ENCODE measurements at places on chromosomes 2 and 18. TPM values are rescaled to one million over a fixed set of nuclear protein-coding genes. Genes with fewer than 3 reads are reported as not detected.

DNA sequence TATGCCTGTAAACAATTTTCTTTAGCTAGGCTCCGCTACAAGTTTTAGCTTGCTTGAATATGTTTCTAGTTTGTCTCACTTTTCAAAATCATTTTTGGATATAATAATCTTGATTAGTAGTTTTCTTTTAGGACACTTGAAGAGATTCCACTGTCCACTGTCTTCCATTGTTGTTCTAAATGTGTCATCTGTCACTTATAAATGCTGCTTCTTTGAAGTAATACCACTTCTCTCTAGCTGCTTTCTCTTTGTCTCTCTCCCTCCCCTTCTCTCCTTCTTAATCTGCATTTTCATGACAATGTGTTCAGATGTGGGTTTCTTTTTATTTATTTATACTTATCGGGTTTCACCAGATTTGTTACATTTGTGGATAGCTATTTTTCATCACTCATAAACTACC is 73.7 kb upstream of the DPP10 start:
- H3K27ac ChIP-seq = no peak overlapping the region
- H3K36me3 ChIP-seq = no peaks in the 10 kb centered on the region
- DNase-seq = no peak
- no peak overlapping the region for H3K4me3 ChIP-seq
- no peaks in the 10 kb centered on the region for H3K27me3 ChIP-seq
- no peaks in the 10 kb centered on the region for H3K4me1 ChIP-seq

DNA sequence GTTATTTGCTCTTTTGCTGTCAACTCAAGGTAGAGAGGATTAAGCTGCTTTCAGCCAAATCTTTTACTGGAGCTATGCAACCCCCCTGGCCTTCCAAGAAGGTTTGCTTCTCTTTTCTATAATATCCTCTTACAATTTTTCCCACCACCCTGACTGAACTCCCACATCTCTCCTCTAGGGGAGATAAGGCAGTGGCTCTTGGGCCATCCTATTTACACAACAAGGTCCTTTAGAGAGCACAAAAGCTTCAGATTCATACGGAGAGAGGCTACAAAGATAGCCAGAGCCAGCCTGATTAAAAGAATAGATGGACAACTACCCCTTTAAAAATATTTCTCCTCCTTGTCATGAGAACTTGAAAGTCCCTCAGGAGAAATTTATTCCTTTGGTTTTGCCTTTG is 95.7 kb downstream of the TPGS2 start:
- no peaks in the 10 kb centered on the region for H3K27me3 ChIP-seq
- no peak for DNase-seq
- H3K4me1 ChIP-seq = no peaks in the 10 kb centered on the region
- no peak overlapping the region for H3K4me3 ChIP-seq

GRCh38 chr2:216388046-216388884 is 16.0 kb upstream of the MARCHF4 start:
- H3K27me3 ChIP-seq = no peaks in the 10 kb centered on the region
- H3K4me3 ChIP-seq = no peak overlapping the region
- H3K36me3 ChIP-seq = no peaks in the 10 kb centered on the region
- no peak overlapping the region for H3K27ac ChIP-seq

DNA sequence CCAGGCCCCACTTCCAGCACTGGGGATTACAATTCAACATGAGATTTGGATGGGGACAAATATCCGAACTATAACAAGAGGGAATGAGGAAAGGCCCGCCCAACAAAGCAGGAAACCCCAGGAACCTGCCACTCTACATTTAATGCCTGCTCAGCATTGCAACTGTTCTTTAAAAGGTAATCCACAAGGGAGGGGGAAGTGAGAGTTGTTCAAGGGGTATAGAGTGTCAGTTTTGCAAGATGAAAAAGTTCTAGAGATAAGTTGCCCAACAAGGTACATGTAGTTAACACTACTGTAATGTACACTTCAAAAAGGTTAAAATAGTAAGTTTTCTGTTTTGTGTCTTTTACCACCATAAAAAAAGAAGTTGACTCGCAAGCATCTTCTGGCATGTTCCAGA is 137.6 kb downstream of the MBD2 start:
- H3K27me3 ChIP-seq = no peaks in the 10 kb centered on the region
- peak overlapping the region; percentile 80 for H3K27ac ChIP-seq
- peaks cover 21% of the 10 kb centered on the region for H3K4me1 ChIP-seq
- no peak overlapping the region for H3K4me3 ChIP-seq
- no peak for DNase-seq

- H3K4me1 ChIP-seq = no peaks in the 10 kb centered on the region
- peaks cover 16% of the 10 kb centered on the region for H3K27me3 ChIP-seq
- H3K36me3 ChIP-seq = no peaks in the 10 kb centered on the region
- no peak for DNase-seq
Observed at GRCh38 chr2:232941912-232942594, 71.0 kb downstream of the NGEF start.

DNA sequence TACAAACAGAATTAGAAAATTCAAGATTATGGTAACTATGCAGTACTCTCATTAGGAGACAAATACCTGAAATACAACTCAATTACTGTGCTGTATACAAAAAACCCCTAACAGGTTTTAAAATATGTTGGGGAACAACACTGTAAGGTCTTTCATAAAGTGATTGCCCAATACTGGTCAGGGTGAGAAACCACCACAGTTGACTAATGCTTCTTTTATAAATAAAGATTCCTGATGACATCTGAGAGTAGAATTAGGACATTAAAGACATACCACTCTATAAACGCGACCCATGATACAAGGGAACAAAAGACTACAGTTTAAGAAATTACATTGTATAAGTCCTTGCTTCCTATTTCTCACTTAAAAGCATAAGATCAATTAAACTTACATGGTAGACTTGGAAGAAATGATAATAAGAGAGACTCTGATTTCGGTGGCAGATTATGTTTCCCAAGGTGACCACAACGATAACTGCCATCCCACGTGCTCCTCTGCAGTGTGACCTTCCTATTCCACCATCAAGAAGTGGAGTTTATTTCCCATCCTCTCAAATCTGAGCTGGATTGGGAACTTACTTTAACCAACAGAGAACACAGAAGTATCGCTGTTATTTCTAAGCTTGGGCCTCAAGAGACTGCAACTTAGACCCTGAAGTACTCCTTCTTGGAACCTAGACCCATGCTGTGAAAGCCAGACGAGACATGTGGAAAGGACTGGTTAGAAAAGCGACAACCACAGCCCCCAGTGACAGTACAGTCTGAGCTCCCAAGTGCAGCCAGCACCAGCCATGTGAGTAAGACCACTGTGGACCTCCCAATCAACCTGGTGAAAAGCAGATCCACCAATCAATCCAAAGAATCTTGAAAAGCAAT is 52.3 kb downstream of the ZNF521 start:
- H3K4me1 ChIP-seq = no peaks in the 10 kb centered on the region
- H3K36me3 ChIP-seq = no peaks in the 10 kb centered on the region
- H3K27ac ChIP-seq = no peak overlapping the region
- H3K27me3 ChIP-seq = no peaks in the 10 kb centered on the region
- no peak for DNase-seq

GRCh38 chr18:23956483-23956882 is 58.1 kb upstream of the TTC39C start:
- H3K27ac ChIP-seq = no peak overlapping the region
- peaks cover 20% of the 10 kb centered on the region for H3K27me3 ChIP-seq
- H3K4me1 ChIP-seq = peaks cover 2% of the 10 kb centered on the region
- no peak overlapping the region for H3K4me3 ChIP-seq
- no peaks in the 10 kb centered on the region for H3K36me3 ChIP-seq

- DNase-seq = no peak
- no peak overlapping the region for H3K4me3 ChIP-seq
- no peaks in the 10 kb centered on the region for H3K4me1 ChIP-seq
- H3K27ac ChIP-seq = no peak overlapping the region
- peaks cover 5% of the 10 kb centered on the region for H3K27me3 ChIP-seq
Observed at GRCh38 chr2:9288233-9288632, 81.6 kb downstream of the ASAP2 start.

DNA sequence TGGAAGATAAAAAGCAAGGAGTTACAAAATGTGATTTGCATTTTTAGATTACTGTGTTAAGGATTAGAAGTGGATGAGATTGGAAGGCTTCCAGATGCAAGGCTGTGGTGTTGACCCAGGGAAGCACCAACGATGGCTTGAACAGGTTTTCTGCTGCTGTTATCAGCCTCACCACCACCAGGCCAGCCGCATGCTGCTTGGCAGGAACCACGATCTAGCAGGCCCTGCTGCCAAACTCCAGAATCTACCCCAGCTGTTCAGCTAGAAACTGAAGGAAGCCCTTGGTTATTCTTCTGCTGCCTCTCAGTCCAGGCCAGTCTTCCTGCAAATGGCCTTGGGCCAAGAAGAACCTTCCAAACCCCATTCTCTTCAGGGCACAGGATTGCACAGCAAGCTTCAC is 133.9 kb downstream of the MTCL1 start:
- H3K4me3 ChIP-seq = no peak overlapping the region
- H3K4me1 ChIP-seq = no peaks in the 10 kb centered on the region
- no peaks in the 10 kb centered on the region for H3K36me3 ChIP-seq
- DNase-seq = no peak
- H3K27me3 ChIP-seq = no peaks in the 10 kb centered on the region

GRCh38 chr2:43884689-43885088 is 45.9 kb downstream of the ABCG8 start:
- no peak overlapping the region for H3K4me3 ChIP-seq
- DNase-seq = no peak
- no peaks in the 10 kb centered on the region for H3K27me3 ChIP-seq
- H3K4me1 ChIP-seq = no peaks in the 10 kb centered on the region

DNA sequence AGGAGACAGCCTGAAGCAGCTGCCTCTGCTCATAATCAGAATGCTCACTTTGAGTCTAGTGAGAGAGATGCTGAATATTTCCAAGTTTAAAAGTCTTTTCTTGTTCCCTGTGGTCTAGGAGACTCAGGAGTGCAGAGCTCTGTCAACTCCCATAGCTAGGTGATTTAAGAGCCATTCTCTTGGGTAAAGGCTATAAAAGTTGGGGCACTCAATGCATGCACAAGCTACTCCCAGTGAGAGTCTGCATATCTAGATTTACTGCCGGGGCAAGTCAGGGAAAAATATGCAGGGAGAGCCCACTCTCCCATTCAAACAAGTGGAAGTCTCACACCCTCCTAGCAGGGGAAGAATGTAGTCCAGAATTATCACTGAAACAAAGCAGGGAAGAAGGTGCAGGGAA is 408.6 kb upstream of the KCNJ3 start:
- H3K4me1 ChIP-seq = no peaks in the 10 kb centered on the region
- H3K36me3 ChIP-seq = no peaks in the 10 kb centered on the region
- H3K27me3 ChIP-seq = no peaks in the 10 kb centered on the region
- no peak overlapping the region for H3K4me3 ChIP-seq
- DNase-seq = no peak

DNA sequence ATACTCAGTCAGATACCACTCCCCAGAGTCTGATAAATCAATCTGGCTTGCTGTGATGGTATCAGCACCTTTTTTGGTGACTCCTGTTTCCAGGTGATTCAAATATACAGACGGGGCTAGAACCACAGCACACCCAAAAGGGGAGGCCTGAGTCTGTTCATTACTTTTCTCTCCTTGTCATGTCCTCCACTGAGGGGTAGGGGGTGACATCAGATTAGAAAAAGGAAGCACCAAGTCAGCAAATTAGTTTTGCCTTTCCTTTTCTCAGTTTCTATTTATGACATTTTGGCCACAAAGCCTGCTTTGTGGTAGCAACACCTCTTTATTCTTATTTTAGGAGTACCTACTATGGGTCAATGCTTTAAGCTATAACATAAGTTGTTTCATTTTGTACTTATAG is 127.4 kb downstream of the CCDC102B start:
- no peak overlapping the region for H3K27ac ChIP-seq
- H3K36me3 ChIP-seq = no peaks in the 10 kb centered on the region
- no peaks in the 10 kb centered on the region for H3K4me1 ChIP-seq
- H3K27me3 ChIP-seq = peaks cover 3% of the 10 kb centered on the region

- no peak overlapping the region for H3K4me3 ChIP-seq
- H3K4me1 ChIP-seq = no peaks in the 10 kb centered on the region
- no peaks in the 10 kb centered on the region for H3K27me3 ChIP-seq
- H3K36me3 ChIP-seq = no peaks in the 10 kb centered on the region
Observed at GRCh38 chr2:12363138-12363537, 353.6 kb upstream of the TRIB2 start.

GRCh38 chr2:203453858-203454451 is 81.1 kb downstream of the RAPH1 start:
- peaks cover 2% of the 10 kb centered on the region for H3K4me1 ChIP-seq
- no peak overlapping the region for H3K4me3 ChIP-seq
- H3K36me3 ChIP-seq = peaks cover 2% of the 10 kb centered on the region
- no peaks in the 10 kb centered on the region for H3K27me3 ChIP-seq

DNA sequence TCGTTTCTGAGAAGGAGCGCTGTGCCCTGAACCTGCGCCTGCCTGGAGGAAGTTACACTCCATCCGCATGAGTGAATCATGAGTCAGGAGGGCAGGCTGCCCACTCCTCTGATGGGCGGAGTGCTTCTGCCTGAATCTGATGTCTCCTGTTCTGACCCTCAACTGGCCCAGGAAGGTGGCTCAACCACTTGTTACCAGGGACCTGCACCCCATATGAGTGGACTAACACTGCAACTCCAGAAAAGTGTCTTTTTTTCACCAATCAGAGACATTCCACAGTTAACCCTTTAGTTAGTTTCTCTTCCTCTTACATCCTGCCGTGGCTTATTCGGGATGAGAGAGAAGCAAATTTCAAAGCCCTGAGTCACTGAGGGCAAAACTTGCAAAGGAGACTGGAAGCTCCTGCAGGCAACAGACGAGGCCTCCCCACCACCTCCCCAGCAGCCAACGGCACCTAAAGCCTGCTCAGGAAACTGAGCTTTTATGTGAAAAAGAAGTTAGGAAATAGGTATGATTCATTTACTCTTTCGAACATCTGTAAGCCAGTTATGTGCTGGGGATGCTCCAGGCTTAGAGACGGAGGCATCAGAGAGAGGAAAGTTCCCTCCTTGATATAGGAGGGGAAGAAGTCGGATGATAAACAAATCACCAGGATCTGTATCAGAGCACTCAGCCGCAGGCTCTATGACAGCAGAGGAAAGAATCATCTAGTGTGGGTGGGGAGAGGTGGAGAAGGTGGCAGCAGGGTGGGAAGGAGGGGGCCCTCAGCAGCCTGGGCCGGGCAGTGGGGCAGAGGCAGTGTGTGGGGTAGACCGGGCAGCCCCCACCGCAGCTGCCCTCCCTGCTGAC is 30.9 kb downstream of the MBP start:
- peak overlapping the region; percentile 99 for H3K27ac ChIP-seq
- H3K27me3 ChIP-seq = no peaks in the 10 kb centered on the region
- H3K4me1 ChIP-seq = peaks cover 95% of the 10 kb centered on the region
- H3K36me3 ChIP-seq = peaks cover 84% of the 10 kb centered on the region

GRCh38 chr2:156769802-156770201 is 333.6 kb downstream of the GPD2 start:
- H3K4me3 ChIP-seq = no peak overlapping the region
- no peak overlapping the region for H3K27ac ChIP-seq
- H3K4me1 ChIP-seq = no peaks in the 10 kb centered on the region
- DNase-seq = no peak
- H3K27me3 ChIP-seq = no peaks in the 10 kb centered on the region

GRCh38 chr2:28380219-28380618 is 12.4 kb upstream of the FOSL2 start:
- H3K27ac ChIP-seq = no peak overlapping the region
- no peak for DNase-seq
- H3K27me3 ChIP-seq = no peaks in the 10 kb centered on the region
- H3K36me3 ChIP-seq = no peaks in the 10 kb centered on the region
- H3K4me1 ChIP-seq = peaks cover 48% of the 10 kb centered on the region

RAB6C gene
- total RNA-seq = not detected

GKN1 gene
- not detected for total RNA-seq

COL3A1 gene
- total RNA-seq = not detected

BCL11A gene
- 0.30 TPM for total RNA-seq

SP140L gene
- total RNA-seq = 95.1 TPM

MAL gene
- total RNA-seq = 237 TPM

RNU2-63P gene
- 1.9 TPM for total RNA-seq

PARD3B gene
- 0.50 TPM for total RNA-seq

MAT2A gene
- total RNA-seq = 263 TPM

SLC14A1 gene
- 7.3 TPM for total RNA-seq
